H1 (cell line): ENCODE measurements at places on chromosomes 16 and 17. TPM values are rescaled to one million over a fixed set of nuclear protein-coding genes. Genes with fewer than 3 reads are reported as not detected.
A peak's percentile ranks its signal among the peaks of the same experiment; 100 is the strongest.

The RAP1GAP2 gene
- 24.0 and 28.9 TPM in 2 replicates for polyA plus RNA-seq

The UMOD gene
- not detected in 2 replicates for polyA plus RNA-seq

The SPHK1 gene
- polyA plus RNA-seq, result 2.4 and 4.6 TPM in 2 replicates

The MYO15A gene
- 4.2 and 5.5 TPM in 2 replicates for polyA plus RNA-seq

The TP53TG3F gene
- polyA plus RNA-seq, result not detected in 2 replicates

The CA7 gene
- 2.7 and 4.7 TPM in 2 replicates for polyA plus RNA-seq

DNA sequence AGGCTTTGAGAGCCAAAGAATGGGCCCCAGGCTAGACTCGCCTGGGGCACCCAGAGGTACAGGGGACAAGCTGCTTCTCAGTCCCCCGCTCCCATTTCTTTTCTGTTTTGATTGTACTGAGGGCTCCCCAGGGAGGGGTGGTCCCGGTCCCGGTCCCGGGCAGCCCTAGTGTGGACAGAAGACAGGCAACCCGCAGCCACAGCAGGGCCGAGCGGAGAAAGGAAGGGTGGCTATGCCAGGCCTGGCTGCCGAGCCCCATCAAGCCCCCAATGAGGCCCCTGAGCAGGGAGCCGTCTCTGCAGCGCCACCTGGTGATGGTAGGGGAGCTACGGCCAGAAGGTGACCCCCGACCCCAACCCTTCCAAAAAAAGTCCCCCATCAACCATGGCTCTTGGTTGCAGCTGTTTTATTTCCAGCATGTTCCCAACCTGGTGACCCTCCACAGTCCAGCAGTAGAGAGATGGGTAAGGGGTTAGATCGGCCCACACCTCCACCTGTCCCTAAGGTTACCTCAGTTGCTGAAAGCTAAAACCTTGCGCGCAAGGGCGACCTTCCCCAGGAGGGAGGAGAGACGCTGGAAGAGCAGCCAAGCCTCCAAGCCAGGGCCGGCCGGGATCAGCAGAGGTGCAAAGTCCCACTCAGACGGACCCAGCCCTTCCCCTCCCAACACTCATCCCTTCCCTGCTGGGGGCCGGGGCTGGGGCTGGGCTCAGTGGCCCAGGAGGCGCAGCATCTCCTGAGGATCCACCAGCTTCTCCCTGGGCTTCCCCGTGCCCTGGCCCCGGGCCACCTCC, 2.6 kb upstream of the GRIN2C start:
- peak; percentile 94 for DNase-seq
- H3K4me3 ChIP-seq, result no peak overlapping the region
- H3K4me1 ChIP-seq, result 0 out of 2 replicates have a peak, but pooled peaks cover 4% of the 10 kb centered on the region
- peaks cover 48% of the 10 kb centered on the region for H3K27me3 ChIP-seq
- no peak overlapping the region for H3K27ac ChIP-seq
- no peaks in the 10 kb centered on the region for H3K36me3 ChIP-seq

DNA sequence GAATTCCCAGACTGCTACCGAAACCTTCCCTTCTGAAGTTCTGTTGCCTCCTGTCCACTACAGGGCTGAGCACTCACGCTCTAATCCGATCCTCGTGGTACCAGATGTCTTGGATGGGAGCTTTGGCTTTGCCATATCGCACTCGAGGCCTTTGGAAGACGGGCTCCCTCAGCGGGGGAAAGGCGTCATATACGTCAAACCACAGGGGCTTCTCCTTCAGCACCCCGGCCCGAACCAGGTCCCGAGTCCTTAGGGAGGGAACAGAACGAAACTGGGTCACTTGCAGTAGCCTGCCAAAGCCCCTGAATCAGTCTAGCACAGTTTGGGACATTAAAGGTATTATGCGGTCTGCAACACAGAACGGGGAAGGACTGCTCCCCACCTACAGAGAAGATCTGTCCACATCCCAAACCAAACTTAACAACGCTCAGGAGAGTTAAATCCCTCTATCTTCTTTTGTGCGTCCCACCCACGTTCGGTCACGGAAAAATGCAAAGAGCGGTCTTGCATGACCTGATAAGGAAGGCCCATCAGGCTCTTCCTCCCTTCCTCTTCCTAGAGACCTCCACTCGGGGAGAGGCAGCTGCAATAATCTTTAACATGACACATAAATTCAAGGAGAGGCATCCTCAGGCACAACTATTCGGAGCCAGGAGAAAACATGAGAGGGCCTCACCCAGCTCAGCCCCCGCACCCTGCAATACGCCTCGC, 526 bp downstream of the MRPS23 start:
- peaks cover 3% of the 10 kb centered on the region; the same call in 1 of the 2 replicates for H3K36me3 ChIP-seq
- DNase-seq, result no peak
- no peaks in the 10 kb centered on the region for H3K27me3 ChIP-seq
- peaks cover 6% of the 10 kb centered on the region; the same call in 1 of the 2 replicates for H3K4me1 ChIP-seq
- no peak overlapping the region for H3K27ac ChIP-seq

GRCh38 chr16:89199241-89200123, 855 bp downstream of the SLC22A31 start:
- H3K27ac ChIP-seq, result no peak overlapping the region
- H3K4me3 ChIP-seq, result no peak overlapping the region
- H3K36me3 ChIP-seq, result no peaks in the 10 kb centered on the region
- peaks cover 20% of the 10 kb centered on the region for H3K27me3 ChIP-seq

GRCh38 chr17:68383120-68383442, 74.2 kb downstream of the WIPI1 start:
- H3K4me3 ChIP-seq, result no peak overlapping the region
- no peak for DNase-seq
- no peaks in the 10 kb centered on the region for H3K27me3 ChIP-seq

GRCh38 chr16:54193013-54193664, 93.4 kb downstream of the IRX3 start:
- no peaks in the 10 kb centered on the region for H3K27me3 ChIP-seq
- H3K27ac ChIP-seq, result no peak overlapping the region
- no peaks in the 10 kb centered on the region for H3K4me1 ChIP-seq
- DNase-seq, result no peak

GRCh38 chr17:63735691-63736090, 5.9 kb downstream of the STRADA start:
- no peak for DNase-seq
- H3K4me3 ChIP-seq, result no peak overlapping the region
- no peaks in the 10 kb centered on the region for H3K4me1 ChIP-seq
- no peak overlapping the region for H3K27ac ChIP-seq

- H3K27ac ChIP-seq, result no peak overlapping the region
- no peaks in the 10 kb centered on the region for H3K36me3 ChIP-seq
- no peak overlapping the region for H3K4me3 ChIP-seq
- H3K4me1 ChIP-seq, result peaks cover 19% of the 10 kb centered on the region
Observed at GRCh38 chr17:307741-308507, 44.7 kb downstream of the RPH3AL start.

DNA sequence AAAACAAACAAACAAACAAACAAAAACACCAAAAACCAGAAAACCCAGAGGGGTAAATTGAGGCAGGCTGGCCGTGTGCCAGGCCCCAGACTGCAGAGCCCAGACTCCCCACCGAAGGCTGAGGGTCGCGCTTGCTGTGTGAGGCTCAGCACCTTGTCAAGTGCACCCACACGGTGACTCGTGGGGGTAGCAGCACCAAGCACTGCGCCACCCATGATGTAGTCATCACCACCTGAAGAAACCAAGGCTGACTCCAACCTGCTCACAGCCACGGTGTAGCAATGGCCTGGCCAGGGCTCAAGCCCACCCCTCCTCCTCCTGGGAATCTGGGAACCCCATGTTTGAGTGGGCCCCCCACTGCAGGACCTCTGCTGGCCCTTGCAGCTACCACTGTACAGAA, 11.9 kb downstream of the MCRIP1 start:
- H3K4me1 ChIP-seq, result no peaks in the 10 kb centered on the region
- no peak for DNase-seq
- no peak overlapping the region for H3K4me3 ChIP-seq
- no peak overlapping the region for H3K27ac ChIP-seq
- no peaks in the 10 kb centered on the region for H3K27me3 ChIP-seq

DNA sequence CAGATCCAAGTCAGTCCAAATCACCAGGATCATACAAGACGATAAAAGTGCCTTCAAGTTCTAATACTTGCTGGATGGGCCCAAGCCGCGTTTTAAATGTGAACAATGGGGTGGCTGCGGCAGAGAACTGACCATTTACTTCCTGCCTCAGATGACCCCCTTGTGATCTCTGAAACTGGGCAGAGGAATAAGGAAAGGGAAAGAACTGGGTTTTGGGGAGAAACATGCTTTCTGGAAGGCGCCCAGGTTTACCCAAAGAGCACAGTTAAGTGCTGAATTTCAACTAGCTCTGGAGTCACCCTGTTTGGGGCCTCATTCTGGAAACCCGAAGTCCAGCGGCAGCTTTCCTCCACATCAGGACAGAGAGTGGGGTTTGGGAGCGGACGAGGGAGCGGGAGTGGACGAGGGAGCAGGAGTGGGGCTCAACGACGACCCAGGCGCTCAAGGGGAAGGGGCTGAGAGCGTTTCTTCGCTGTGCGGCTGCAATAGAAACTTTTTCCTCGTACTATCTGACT, 1.6 kb downstream of the FAM20A start:
- no peak overlapping the region for H3K27ac ChIP-seq
- no peaks in the 10 kb centered on the region for H3K36me3 ChIP-seq
- peak overlapping the region; percentile 66 for H3K4me3 ChIP-seq
- H3K4me1 ChIP-seq, result no peaks in the 10 kb centered on the region

GRCh38 chr16:4806280-4806679, 3.8 kb upstream of the ROGDI start:
- peaks cover 3% of the 10 kb centered on the region; the same call in 1 of the 2 replicates for H3K36me3 ChIP-seq
- no peaks in the 10 kb centered on the region for H3K27me3 ChIP-seq
- H3K4me3 ChIP-seq, result no peak overlapping the region
- H3K27ac ChIP-seq, result no peak overlapping the region
- DNase-seq, result no peak

DNA sequence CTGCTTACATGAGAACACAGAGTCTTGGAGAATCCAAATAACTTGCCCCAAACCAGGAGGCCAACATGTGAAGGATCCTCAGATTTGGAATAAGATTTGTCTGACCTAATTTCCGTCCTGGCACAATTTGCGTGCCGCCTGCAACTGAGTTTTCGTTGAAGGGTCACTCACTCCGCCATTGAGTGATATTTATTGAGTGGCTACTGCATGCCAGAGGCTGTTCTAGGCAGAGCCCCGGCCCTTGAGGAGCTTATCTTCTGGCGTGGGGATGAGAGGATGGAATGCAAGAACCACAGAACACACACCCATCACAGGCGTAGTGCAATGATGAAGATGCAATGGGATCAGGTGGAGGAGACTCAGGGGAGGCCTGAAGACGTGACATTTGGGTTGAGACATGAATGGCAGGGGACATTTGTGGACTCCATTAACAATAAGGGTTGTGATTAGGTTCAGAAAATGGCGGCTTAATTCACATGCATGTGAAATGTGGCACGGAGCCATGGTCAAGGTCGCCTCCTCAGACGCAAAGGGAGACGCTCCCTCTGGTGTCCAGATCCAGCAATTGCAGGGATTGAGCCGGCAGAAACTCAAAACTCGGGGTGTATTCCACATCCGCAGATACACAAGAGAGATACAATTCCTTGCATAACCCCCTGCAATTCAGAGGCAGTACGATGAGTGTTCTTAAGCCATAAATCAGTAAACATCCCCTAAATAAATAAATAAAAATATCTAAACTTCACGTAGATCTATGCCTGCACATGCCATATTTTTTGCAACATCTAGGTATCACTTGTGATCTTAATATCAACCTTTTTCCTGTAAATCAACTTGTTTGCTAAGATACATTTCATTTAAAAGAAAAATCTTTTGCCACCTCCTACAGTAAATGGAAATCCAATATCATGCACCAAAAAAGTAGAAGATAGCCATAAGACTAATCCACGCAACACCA, 57.9 kb upstream of the CACNG4 start:
- H3K27ac ChIP-seq, result no peak overlapping the region
- H3K4me3 ChIP-seq, result no peak overlapping the region
- H3K36me3 ChIP-seq, result no peaks in the 10 kb centered on the region

DNA sequence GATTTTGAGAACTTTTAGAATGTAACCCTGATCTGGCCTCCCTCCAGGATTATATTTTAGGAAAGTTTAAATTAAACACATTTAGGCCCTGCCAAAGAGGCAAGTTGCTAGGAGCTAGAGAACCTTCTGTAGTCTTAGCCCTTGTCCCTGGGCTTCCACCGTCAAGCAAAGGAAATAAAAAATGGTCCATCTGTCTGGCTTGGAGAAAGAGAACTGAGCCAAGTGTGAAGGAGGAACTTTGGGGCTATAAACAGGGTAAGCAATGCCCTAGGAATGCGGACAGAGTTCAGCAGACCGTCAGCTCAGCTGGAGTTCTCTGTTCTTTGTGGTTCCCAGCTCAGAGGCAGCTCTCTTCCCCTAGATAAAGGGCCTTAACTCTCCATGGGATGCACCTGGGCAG, 29.6 kb downstream of the RCVRN start:
- no peak overlapping the region for H3K27ac ChIP-seq
- no peaks in the 10 kb centered on the region for H3K36me3 ChIP-seq
- H3K27me3 ChIP-seq, result no peaks in the 10 kb centered on the region

DNA sequence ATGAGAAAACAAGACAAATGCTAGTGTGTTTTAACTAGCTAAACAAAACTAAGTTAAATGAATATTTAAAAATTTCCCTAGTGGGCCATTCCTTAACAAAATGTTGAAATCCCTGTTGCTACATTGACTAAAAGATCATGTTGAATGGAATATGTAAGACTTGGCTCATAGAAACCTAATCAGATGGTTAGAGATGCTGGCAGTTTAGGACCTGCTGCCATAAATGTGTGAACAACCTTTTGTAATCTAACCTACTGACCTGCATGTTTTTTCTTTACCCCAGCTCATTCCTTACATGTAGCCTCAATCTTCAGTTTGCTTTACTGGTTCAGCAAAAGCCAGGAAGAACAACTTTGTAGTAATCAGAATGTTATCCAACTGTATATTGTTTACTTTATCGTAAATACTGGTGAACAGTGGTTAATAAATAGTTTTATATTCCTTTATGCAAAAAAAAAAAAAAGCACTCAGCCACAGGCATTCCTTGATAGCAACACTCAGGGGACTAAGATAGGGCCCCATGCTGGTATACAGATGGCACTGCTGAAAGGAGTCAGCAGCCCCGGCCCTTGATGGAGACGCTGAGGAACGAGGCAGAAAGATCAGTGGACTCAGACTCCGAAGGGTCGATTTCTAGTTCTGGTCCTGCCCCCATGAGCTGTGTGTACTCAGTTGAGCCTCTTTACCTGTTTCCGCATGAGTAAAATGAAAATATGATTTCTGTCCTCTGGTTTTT, 78.2 kb downstream of the MARF1 start:
- no peak overlapping the region for H3K4me3 ChIP-seq
- H3K4me1 ChIP-seq, result no peaks in the 10 kb centered on the region
- no peaks in the 10 kb centered on the region for H3K27me3 ChIP-seq
- DNase-seq, result no peak
- H3K36me3 ChIP-seq, result no peaks in the 10 kb centered on the region
